ENCODE measurements at places on chromosomes 5 and 9. TPM values are rescaled to one million over a fixed set of nuclear protein-coding genes. Genes with fewer than 3 reads are reported as not detected.
A peak's percentile ranks its signal among the peaks of the same experiment; 100 is the strongest.

- DNase-seq: no peak
These were observed 297.7 kb upstream of the CD180 start for GRCh38 chr5:67494186-67494855.

DNA sequence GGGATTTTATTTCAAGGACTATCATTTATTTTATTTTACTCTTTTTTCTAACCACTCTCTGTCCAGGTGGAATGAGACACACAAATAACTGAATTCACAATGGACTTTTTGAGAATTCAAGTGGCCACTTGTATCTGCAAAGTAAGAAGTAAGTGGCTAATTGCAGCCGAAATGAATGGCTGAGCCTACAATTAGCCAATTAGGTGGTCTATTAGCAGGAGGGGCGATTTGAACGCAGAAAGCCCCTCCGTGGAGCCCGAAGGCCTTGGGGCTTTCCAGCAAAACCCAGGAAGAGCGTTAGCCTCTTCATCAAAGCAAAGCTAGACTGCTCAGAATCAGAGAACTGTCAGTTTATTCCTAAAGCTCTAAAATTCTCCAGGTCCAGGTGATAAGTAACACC lies 176.9 kb downstream of the EBF1 start:
- DNase-seq: no peak

DNA sequence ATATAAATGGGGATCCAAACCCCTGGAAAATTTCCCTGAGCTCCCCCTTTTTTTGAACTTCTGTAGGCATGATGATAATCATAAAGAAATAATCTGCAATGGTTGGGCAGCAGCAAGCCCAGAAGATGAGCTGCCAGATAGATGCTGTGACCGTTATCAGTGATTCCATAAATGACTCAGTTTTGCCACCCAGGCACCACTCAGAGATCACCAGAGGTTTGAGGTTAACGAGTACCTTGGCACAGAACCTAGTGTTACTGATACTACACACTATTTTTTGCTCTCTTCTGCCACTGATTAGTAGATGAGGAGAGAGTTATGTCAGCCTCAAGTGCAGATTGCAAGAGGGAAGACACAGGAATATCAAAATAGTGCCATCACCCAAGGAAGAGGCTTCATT lies 199.3 kb upstream of the PTGER4 start:
- no peak for DNase-seq

DNA sequence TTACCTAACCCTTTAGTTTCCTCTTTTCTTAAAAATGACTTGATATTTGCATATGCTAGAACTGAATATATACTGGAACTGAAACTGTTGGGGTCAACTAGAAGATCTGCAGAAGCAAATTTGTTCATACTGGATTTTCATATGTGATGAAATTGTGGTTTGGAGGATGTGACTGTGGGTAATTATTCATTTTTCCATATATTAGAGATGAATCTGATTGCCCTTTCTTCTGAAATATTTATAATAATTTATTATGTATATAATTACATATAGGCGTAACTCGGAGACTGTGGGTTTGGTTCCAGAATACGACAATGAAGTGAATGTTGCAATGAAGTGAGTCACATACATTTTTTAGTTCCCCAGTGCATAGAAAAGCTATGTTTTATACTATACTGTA lies 149.1 kb downstream of the ATP10B start:
- DNase-seq: no peak

DNA sequence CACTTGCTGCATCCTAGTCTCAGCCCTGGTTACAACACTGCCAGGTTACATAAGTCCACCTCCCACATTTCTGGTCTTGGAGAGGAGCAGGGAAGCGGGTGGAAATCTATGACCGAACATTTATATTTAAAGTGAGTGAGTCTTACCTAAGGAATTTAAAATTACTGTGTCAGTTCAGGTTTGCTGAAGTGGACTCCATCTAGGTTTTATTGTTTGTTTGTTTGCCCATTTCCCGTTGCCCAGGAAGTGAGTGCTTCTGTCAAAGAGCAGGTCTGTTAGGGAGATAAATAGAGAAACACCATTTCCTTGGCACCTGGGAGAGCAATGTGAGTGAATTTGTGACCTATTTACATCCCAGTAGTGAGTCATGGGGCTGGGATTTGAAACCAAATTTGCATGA lies 179.5 kb downstream of the KIF4B start:
- DNase-seq: no peak

DNA sequence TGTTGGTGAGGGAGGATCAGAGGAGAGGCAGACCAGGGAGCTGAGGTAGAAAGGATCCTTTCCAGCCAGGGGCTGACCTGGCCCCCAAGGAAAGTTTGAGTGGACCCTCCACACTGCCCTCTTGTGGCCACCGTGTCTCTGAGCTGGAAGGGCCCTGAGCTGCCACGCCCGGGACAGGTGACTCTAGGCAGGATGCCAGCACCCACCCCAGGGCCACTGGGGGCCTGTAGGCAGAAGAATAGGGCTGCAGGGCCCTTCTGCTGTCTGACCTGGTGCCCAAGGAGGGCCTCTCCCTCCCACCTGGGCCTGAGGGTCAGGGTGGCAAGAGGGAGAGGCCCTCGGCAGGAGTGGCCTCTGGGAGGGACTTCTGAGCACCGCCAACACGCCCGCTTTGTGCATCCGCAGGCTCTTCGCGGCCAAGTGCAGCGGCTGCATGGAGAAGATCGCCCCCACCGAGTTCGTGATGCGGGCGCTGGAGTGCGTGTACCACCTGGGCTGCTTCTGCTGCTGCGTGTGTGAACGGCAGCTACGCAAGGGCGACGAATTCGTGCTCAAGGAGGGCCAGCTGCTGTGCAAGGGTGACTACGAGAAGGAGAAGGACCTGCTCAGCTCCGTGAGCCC lies 76.8 kb downstream of the LMX1B start:
- DNase-seq: peak; percentile 14

DNA sequence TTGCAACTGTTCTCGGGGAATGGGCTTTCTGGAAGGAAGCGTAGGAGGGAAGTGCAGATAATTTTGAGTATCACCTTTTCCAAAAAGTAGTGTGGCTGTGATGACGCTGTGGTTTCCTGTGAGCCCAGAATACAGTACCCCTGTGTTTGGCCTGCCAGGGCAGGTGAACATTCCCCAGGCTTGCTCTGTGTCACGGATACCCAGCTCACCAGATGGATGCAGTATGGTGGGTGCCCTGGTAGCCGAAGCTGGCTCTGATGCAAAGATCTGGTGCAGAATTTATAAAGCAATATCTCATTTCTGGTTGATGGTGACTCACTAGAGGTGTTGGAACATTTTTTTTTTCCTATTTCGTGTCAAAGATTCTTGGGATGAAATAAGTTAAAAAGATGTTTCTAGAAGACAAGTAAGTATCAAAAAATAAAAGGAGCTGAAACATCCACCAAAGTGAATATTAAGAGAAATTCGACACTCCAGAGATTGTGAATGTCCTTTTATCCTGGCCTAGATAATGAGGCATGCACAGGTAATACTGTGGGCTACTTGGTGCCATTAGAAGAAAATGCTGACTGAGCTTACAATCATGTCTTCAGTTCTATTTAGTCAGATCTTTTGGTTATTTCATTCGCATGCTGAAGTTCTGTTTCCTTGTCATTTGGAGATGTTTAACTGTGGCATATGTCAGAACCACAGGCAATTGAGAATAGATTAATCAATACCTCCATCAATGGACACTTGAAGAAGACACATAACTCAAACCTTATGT lies 200.1 kb downstream of the GADD45G start:
- DNase-seq: no peak

- DNase-seq: no peak
These were observed 40.4 kb downstream of the MCTP1 start for GRCh38 chr5:95244479-95244878.

- DNase-seq: no peak
These were observed 132.3 kb upstream of the TAF11L2 start for GRCh38 chr5:17365811-17366138.

GRCh38 chr5:126801174-126801991 lies 24.4 kb downstream of the LMNB1 start:
- DNase-seq: no peak

GRCh38 chr9:85524531-85524930 lies 217.2 kb downstream of the AGTPBP1 start:
- no peak for DNase-seq

DNA sequence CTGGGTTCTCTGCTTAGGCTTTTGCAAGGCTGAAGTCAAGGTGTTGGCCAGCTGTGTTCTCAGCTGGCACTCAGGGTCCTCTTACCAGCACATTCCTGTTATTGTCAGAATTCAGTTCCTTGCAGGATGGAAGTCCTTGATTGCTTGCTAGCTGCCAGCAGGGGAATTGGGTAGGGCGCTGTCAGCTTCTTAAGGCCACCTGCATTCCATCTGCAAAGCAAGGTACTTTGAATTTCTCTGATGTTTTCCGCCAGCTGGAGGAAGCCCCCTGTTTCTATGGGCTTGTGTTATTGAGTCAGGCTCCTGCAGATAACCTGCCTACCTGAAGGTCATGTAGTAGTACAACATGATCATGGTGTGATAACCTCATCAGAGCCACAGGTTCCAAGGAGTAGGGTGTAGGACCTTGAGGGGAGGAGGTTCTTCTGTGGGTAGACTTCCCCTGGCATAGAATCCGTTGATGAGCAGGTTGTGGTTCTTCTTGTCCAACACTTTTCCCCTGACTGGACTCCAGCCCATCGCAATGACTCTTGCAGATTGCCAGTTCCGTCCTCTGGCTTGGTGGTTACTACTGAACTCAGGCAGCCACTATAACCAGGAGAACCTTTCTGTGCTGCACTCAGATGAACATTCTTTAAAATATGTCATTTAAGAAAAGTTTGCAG lies 6.8 kb downstream of the TENT4A start:
- no peak for DNase-seq

GRCh38 chr9:137488327-137488653 lies 29.2 kb upstream of the NSMF start:
- DNase-seq: no peak

GRCh38 chr5:143241892-143242291 lies 161.6 kb downstream of the NR3C1 start:
- DNase-seq: no peak

DNA sequence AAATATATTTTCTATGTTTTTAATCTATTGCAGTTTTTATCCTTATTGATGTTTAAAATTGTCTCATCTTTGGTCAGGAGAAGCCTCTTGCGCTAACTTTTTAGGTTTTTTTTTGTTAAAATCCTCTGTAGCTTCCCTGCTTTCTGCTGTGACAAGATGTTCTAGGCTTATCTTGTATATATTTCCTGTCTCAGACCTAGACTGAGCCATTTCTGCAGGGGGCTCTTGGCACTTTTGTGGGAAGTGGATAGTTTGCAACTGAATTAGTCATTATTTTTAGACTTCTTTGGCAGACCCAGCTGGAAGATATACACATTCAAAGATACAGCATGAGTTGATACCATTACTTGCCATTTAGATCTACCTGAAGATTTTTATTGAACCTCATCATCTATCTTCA lies 28.8 kb downstream of the TCERG1 start:
- no peak for DNase-seq

DNA sequence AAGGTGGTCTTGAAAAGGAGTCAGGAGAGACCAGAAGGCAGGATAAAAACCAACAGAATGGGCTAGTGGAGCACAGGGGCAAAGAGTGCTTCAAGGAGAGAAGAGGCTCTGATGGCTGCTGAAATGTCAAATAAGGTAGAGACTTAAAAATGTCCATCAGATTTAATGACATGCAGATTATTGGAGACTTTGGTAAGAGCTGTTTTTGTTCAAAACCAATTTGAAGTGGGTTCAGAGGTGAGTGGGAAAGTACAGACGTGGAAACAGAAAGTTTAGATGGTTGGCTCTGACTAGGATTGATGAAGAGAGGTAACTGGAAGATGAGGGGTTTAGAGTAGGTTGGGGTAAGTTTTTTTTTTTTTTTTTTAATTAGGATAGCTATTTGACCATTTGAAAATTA lies 14.1 kb downstream of the SLC25A46 start:
- no peak for DNase-seq

GRCh38 chr5:74085782-74086181 lies 459.8 kb downstream of the ARHGEF28 start:
- DNase-seq: no peak

DNA sequence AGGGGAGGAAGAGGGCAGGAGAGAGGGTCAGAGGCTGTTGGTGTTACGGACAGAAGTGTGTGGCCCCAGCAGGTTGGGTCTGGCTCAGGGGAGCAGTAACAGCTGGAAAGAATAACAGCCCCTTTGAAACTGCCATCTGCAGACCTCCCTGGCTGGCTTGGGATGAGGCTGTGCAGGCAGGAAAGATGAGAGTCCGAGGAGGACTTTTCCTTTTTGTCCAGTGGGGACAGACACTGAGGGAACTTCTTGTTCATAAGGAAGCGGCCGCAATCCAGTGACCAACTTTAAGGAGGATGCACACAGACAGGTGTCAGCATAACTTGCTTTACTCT lies 14.8 kb upstream of the PLEKHG4B start:
- no peak for DNase-seq

GRCh38 chr5:87268126-87268969 lies 665 bp downstream of the RASA1 start:
- peak; percentile 83 for DNase-seq

The TXNDC8 gene
- not detected for total RNA-seq

The KIAA1191 gene
- total RNA-seq: 78.8 TPM

The PCDHB2 gene
- total RNA-seq: not detected

The MEIKIN gene
- total RNA-seq: 2.8 TPM

The SLC2A8 gene
- total RNA-seq: 0.39 TPM

The GARNL3 gene
- 2.0 TPM for total RNA-seq

The PCDHA1 gene
- not detected for total RNA-seq

Measured in naive thymus-derived CD8-positive, alpha-beta T cell (primary cell).